Esophagus squamous epithelium (tissue), 5 donors: ENCODE measurements at places on chromosomes 2 and 18.

- DNase-seq = no peak
These were observed at the start of gene DOCK10 for GRCh38 chr2:225041851-225042799. DOCK10 (minus strand) TSS chr2:225042468; CDS start chr2:225042374, 94 bp downstream.

GRCh38 chr2:238743243-238744065 is 104.4 kb upstream of the TWIST2 start:
- no peak for DNase-seq

- no peak for DNase-seq
These were observed 18.1 kb upstream of the ZNF407 start for GRCh38 chr18:74579496-74580065.

DNA sequence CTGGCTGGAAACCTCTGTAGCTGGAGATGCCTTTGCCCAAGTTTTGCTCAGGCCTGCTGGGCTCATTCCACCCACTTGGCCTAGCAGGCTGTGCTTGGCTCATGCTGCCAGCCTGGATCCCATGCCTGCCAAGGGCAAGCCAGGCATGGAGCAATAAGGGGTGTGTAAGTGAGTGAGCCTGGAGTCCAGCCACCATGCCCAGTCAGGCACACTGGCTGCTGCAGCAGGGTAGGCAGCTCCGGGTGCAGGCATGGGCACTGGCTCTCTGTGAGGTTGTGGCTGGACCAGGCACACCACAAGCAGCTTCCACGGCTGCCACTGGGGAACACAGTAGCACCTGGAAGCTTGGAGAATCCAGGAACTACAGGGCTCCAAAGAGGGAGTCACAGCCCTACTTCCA is 147.7 kb upstream of the HS6ST1 start:
- DNase-seq = no peak

GRCh38 chr18:59983506-59983905 is 83.7 kb downstream of the PMAIP1 start:
- DNase-seq = no peak

DNA sequence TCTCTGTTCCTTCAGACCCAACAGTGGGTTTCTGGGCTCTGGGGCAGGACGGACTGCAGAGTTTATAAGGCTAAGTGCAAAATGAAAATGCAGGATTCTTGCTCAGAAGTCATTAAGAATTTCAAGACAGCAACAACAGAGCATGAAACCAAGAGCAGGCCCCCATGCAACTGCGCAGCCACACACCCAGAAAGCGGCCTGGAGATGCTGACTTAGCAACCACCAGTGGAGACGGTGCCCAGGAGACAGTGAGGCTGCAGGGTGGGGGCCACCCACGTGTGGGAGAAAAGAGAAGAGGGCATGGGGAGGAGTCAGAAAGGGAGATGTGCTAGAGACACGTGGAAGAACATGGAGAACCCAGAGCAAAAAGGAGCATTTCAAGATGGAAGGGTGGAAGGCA is 66.5 kb downstream of the GALNT14 start:
- DNase-seq = no peak

DNA sequence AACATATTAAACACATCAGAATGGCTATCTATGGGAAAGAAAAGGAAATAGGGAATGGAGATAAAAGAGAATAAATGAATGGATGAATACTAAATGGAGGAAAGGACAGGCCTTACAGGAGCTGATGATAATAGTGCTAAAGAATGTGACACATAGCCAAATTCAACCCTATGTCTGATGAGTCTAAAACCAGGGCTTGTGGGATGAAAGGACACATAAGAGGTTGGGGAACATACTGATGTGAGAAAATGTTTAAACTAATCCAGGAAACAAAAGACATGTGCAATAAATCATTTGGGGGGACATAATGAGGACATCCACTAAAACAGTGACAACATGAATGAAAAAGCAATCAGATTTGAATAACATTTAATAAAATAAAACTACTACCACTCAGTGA is 120.0 kb downstream of the DYM start:
- DNase-seq = no peak

DNA sequence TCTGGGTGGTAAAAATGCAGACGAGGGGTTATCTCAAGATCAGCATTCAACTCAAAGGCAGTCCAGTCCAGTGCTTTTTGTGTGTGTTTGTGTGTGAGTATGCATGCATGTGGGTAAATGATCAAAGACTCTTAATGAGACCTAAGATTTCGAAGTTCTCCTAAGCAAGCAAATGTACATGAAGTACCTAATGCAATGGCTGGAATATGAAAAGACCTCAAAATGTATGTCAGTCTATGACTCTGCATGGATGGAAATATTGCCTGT is 151.0 kb upstream of the L3MBTL4 start:
- DNase-seq = no peak

DNA sequence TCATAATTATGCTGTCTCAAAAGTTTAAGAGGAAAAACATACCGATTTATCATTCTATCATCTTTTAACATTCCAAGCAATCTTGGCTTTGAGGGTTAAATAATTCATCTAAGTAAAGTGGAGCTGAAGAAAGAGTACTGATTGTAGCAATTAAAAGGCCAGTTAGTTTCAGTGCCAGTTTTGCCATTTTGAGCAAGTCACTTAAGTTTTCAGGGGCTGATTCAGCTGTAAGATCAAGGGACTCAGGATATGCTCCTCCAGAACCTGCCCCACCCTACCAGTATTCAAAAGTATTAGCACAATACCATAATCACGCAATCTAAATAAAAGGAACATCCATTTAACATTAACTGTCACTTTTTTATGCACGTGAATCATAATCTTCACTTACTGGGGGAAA is 1.9 kb downstream of the SS18 start:
- DNase-seq = no peak

GRCh38 chr2:72032481-72033041 is 115.1 kb downstream of the CYP26B1 start:
- no peak for DNase-seq

DNA sequence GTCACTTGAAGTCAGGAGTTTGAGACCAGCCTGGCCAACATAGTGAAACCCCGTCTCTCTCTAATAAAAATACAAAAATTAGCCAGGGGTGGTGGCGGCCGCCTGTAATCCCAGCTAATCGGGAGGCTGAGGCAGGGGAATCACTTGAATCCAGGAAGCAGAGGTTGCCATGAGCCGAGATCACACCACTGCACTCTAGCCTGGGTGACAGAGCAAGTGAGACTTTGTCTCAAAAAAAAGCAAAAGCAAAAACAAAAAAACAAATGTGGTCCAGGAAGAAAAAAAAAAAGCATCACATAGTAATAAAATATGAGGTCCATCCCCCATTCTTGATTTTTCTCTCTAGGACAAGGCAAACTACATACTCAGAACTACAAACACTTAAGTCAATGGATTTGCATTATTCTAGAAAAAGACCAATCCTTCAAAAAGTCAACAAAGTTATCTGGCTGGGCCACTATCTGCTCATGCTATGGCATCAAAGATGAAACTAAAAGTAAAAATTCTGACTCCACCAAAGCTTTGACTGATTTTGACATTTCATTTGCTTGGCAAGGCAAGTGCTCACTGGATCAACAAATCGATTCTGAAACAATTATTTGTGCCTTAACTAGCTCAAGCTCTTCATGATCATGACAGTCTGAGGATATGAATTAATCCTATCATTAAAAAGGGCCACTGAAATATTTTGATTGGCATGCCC is 28.4 kb downstream of the MEX3C start:
- DNase-seq = no peak

DNA sequence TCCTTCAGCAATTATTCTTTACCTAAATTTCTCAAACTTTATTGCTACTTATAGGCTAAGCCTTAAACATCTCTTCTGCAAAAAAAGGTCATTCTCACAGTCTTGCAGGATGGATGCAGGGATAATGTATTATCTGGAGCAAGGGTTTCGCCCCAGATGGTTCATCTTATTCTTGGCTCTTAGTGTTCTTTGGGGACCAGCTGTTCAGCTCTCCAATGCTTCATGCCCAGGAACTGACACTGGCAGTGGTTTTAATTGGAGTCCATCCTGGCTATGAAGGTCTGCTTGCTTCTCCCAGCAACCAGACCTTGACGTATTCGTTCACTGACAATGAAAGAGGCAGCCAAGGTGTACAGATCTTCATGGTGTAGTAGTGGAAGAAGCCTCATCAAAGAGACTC is 331.9 kb downstream of the SLC8A1 start:
- no peak for DNase-seq

DNA sequence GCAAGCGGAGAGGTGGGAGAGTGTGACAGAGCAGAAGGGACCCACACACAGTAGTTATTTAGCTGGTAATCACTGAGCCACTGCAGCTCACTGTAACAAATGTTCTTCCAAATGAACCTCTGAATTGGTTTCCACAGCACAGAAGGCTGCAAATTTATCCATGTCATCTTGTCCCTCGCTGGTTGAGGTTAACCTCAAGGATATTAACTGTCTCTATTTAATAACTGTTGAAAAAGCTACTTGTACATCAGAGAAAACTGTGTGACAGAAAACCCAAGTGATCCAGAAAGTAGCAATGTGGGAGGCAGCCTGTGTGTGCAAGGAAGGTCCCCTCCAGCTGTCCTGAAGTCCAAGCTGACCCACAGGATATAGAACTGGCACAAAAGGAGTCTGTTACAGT is 153.6 kb downstream of the DSEL start:
- no peak for DNase-seq

GRCh38 chr18:56637711-56638231 is 621 bp downstream of the TXNL1 start:
- no peak for DNase-seq

GRCh38 chr2:203610558-203610957 is 75.5 kb upstream of the RAPH1 start:
- DNase-seq = no peak

DNA sequence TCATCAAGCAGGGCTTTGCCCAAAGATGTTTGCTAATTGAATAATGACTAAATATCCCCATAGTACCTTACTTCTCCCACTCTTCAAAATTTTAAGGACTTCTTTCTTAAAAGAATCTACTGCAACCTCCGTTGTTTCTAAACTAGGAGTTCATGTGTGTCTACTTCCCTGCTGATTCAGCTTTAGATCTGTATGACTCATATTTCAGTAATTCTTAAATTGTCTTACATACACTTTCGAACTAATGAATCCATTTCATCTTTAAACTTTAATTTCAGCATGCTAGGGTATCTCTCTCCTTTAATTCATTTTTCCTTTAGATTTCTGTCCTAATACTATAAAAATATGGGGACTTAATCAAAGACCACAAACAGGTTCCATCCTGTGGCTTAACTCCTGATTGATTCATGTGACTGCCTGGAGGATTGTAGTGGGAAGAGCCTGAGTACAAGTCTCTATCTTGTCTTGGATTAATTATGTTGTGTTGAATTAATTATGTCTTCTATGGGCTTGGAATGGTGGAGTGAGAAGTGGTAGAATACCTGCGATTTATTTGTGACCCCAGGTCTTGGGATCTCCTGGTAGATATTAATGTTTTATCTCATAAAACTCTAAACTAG is 24.9 kb upstream of the COL5A2 start:
- no peak for DNase-seq

- DNase-seq = no peak
These were observed 12.4 kb upstream of the FAM228A start for GRCh38 chr2:24162494-24162893.

- no peak for DNase-seq
These were observed 115.0 kb upstream of the ZNF516 start for GRCh38 chr18:76610012-76610411.

DNA sequence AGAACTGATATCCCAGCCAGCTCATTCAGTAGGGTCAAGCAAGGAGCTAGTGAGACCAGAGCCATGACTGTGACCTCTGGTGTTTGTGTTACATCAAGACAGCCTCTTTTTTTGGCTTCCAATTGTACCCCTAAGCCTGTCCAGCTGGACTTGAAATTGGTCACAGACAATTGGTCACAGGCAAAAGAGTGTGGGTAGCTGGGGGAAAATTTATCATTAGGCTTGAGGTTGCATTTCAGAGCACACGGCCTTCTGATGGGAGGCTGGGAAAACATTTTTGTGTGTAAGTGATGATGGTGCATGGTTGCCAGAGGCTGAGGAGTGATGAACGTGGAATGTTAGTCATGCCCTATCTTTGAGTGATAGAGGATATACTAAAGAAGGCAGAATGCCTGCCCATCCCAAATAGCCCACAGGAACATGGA is 285.1 kb upstream of the SLC14A2 start:
- no peak for DNase-seq

GRCh38 chr2:136005462-136006196 is 20.2 kb upstream of the DARS1 start:
- no peak for DNase-seq

DNA sequence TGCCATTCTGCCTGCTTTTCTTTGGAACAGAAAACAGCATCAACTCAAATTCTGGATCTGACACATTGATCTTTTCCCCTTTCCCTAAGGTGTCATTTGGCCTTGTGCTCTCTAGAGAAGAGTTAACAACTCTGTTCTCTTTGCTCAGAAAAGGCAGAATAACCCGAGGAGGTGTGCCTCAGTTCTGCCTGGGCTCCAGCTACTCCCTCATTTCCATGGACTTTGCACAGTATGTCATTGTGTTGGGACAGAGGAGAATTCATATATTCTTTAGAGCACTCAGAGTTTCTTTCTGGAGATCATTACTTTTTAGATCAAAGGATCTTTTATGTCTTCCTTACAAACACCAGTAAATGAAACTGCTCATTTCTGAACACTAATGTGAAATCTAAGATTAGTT is 249.1 kb downstream of the PHLPP1 start:
- DNase-seq = no peak

DNA sequence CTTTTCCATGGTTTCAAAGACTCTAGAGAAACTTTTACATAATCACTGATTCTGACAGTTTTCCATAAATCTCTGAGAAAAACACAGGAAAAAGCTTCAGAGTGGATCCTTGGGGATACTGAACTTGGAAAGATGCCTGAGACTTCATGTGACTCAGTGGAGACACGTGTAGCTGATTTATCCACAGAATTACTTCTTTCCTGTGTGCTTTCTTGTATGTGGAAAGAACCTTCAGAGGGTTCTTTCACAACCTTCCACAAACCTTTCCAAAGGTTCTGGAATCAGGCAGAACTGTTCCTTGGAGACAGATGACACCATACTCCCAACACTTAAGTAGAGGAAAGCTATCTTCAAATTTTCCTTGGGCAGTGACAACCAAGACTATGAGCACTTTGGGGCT is 207.2 kb downstream of the RND3 start:
- no peak for DNase-seq

GRCh38 chr2:102601730-102602129 is 17.6 kb upstream of the SLC9A2 start:
- no peak for DNase-seq

DNA sequence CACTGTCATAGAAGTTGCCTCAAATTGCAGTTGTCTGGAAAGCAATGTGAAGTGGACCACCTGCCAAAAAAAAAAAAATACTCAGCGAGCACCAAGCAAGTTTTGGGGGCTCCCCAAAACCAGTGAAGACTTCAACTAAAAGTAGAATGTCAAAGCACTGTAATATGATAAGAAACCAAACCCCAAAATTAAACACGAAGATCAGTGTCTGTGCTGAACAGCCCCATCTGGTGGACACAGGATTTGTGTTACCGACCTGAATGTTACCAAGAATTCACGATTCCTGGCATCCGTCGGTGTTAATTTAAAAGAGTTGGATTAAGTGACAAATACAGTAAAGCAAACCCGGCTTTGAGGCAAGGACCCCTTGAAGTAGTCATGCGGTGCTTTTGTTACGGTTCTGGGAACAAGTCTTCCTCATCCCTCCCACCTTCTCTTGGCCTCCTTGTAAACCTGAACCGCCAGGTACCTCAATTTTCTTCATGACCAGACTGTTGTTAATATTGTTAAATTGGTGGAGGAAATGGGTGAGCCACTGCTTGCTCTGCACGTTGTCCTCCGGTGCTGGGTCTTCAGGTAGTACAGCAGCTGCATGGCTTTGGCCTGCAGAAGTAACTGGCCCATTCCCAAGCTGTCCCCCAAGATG is 31.3 kb upstream of the SSB start:
- DNase-seq = no peak
